NCI-H2029 treated with DMSO at 0.1 percent for 48 hours (cell line): ENCODE measurements at places on chromosomes 2 and 18.

GRCh38 chr2:201882353-201883090, 76.2 kb downstream of the CDK15 start:
- DNase-seq = no peak

- DNase-seq = no peak
These were observed 138.3 kb upstream of the CYP1B1 start for GRCh38 chr2:38214209-38214717.

DNA sequence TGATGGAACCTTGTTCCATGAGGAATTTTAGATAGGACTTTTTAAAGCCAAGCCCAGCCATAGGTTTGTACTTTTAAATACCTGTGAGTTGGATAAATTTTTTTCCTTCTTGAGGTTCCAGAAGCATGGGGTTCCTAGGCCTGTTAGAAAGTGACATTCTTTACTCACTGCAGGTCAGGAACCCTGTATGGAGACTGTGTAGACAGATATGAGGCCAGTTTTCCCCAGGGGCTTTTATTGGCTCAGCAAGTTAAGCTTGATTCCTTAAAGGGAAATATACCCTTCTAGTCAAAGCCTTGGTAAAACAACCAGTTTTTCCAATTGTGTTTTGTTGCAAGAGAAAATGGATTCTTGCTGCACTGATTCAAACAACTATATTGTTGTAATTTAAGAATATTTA, 38.4 kb upstream of the GMCL1 start:
- DNase-seq = no peak

GRCh38 chr18:62389761-62390481, 64.8 kb downstream of the TNFRSF11A start:
- DNase-seq = no peak
